Effector memory CD8-positive, alpha-beta T cell (primary cell): ENCODE measurements at places on chromosomes 6 and 20.

DNA sequence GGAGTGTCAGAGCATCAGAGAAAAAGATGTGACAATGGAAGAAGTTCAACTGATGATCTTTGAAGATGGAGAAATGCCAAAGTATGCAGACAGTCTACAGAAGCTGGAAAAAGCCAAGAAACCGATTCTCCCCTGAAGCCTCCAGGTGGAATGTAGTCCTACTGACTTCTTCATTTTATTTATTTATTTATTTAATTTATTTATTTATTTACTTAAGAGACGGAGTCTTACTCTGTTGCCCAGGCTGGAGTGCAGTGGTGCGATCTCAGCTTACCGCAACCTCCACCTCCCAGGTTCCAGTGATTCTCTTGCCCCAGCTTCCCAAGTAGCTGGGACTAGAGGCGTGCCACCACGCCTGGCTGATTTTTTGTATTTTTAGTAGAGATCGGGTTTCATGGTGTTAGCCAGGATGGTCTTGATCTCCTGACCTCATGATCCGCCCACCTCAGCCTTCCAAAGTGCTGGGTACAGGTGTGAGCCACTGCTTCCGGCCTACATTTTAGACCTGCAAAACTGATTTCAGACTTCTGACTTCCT lies 2.2 kb upstream of the RPF2 start:
- DNase-seq = no peak

DNA sequence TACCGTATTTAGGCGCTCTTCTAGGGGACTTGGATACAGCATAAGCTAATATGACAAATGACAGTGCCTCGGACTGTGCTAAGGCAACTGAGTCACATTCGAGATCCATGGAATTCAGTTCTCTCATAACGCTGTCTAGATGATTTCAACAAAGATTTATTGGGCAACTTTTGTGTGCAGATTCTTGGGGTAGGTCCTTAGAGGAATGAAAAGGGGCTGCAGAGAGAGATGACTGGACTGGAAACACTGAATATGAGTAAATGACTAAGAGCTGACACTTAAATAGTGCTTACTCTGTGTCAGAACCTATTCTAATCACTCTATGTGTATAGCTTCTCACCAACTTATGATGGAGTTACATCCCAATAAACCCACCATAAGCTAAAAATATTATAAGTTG lies 36.4 kb upstream of the MARCKS start:
- DNase-seq = no peak

- no peak for DNase-seq
Measured at GRCh38 chr20:62537649-62538292, 62.0 kb upstream of the GATA5 start.

- DNase-seq = no peak
Measured at GRCh38 chr20:61798632-61799031, 267.0 kb downstream of the TAF4 start.

DNA sequence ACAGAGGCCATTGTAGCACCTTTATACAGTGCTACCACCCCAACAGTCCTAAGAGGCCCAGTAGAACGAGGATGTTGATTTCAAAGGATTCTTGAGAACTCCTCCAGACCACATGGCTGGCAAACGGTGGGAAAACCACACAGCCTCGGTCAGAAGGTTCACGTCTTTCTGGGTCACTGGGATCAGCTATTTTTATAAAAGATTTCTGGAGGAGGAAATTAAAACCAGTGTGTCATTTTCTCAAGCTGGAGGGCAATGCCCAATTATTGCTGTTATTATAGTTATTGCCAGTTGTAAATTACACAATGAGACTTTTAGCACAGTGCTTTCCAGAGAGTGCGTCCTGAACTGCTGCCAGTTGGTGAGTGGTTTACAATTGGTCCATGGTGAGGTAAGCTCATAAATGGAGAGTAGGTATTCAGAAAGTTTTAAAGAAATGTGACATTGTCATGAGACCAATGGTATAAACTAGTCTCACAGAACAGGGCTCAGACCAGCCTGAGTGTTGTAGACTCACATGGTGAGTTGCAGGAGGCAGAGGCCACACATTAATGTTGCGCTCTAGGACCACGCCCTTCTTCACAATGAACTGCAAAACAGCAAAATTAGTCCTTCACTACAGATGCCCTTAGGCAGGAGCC lies 8.4 kb upstream of the PPP1R14C start:
- DNase-seq = no peak

- no peak for DNase-seq
Measured at GRCh38 chr6:132198040-132198439, 203.2 kb downstream of the MOXD1 start.

GRCh38 chr6:71446057-71446456 lies 157.4 kb downstream of the OGFRL1 start:
- no peak for DNase-seq

GRCh38 chr6:21791581-21791980 lies 198.0 kb downstream of the SOX4 start:
- DNase-seq = no peak

DNA sequence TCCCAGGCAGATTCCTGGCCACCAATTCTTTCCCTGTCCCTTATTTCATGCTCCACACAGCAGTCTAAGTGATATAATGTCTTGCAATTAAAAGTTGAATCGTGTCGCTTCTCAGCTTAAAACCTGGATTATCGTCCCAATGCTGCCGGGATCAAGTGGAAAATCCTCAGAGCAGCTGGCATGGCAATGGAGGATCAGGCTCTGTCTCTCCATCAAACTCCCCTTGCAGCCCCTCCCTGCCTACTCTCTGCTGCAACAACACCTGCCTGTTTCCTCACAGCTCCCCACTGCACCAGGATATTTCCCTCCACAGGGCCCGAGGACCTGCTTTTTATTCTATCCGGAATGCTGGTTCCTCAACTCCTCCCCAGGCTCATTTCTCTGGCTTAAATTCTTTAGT lies 277.1 kb downstream of the SYNE1 start:
- no peak for DNase-seq

- DNase-seq = no peak
Measured at GRCh38 chr6:56311533-56312448, 64.4 kb upstream of the COL21A1 start.

GRCh38 chr20:37341632-37342031 lies 4.3 kb upstream of the SRC start:
- no peak for DNase-seq

DNA sequence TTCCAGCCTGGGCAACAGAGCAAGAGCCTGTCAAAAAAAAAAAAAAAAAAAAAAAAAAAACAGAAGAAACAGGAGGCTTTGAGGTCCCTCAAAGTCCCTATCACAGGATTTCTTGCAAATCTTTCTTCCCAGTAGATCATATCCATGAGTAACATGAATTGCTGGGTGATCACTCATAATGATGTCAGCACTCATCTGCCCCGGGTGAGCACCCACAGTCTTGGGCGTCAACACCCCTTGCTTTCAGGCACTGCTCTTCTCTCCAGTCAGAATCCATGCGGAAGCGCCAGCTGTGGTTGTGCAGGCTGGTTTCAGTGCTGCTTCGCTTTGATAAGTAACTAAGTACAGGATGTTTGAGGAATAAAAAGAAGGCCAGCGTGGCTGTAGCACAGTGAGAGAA lies 40.2 kb upstream of the INSM1 start:
- no peak for DNase-seq

DNA sequence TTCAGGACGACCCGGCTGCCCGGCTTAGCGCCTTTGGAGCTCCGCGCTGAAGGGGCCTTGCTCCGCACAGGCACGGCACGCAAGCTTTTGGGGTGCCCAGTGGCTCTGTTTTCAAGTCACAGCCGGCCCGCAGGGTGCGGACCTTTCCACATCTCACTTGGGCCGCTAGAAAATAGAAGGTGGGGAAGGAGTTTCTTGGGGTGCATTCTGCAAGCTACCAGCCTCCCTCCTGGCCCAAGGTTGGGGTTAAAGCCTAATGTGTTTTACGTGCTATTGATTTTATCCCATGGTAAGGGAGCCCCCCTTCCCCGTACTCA lies 561 bp downstream of the KAT14 start:
- DNase-seq = no peak

- no peak for DNase-seq
Measured at GRCh38 chr6:169660751-169661390, 41.0 kb downstream of the WDR27 start.

DNA sequence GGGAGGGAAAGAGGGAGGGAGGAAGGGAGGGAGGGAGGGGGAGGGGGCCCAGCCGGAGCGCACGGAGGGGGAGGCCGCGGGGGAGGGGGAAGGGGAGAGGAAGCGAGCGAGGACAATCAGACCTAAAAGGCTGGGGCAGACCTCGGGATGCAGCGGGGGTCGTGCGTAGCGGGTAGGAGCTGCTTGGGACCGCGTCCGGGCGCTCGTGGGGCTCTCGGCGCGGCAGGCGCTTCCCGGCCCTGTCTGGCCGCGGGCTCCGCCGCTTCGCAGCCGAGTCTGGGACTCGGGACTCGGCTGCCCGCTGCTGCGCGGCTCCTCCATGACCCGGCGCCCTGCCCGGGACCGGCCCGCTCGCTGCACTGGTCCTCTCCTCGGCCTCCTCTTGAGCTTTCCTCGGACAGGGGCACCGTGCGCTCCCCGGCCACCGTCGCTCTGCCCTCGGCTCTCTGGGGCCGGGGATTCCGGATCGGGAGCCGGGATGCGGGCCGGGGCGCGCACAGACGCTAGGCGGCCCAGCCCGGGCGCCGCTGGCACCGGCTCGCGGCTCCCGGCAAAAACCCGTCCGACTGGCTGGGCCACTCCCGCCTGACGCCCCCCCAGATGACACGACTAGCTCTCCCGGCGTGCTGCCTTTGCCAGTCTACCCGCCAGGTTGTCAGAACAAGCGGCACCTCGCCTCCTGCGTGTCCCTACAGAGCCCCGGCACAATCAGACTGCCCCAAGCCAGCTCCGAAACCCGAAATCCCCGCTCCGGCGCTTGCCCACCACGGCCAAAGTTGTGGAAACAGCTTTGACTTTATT lies 2.2 kb downstream of the TFAP2A start:
- DNase-seq = no peak

- no peak for DNase-seq
Measured at GRCh38 chr6:160379466-160379865, 31.3 kb downstream of the SLC22A3 start.

- DNase-seq = no peak
Measured at GRCh38 chr20:8587251-8587650, 455.2 kb downstream of the PLCB1 start.

- DNase-seq = no peak
Measured at GRCh38 chr6:88376197-88376596, 210.1 kb upstream of the CNR1 start.

- no peak for DNase-seq
Measured at GRCh38 chr6:159877256-159877808, 13.5 kb upstream of the MAS1 start.

DNA sequence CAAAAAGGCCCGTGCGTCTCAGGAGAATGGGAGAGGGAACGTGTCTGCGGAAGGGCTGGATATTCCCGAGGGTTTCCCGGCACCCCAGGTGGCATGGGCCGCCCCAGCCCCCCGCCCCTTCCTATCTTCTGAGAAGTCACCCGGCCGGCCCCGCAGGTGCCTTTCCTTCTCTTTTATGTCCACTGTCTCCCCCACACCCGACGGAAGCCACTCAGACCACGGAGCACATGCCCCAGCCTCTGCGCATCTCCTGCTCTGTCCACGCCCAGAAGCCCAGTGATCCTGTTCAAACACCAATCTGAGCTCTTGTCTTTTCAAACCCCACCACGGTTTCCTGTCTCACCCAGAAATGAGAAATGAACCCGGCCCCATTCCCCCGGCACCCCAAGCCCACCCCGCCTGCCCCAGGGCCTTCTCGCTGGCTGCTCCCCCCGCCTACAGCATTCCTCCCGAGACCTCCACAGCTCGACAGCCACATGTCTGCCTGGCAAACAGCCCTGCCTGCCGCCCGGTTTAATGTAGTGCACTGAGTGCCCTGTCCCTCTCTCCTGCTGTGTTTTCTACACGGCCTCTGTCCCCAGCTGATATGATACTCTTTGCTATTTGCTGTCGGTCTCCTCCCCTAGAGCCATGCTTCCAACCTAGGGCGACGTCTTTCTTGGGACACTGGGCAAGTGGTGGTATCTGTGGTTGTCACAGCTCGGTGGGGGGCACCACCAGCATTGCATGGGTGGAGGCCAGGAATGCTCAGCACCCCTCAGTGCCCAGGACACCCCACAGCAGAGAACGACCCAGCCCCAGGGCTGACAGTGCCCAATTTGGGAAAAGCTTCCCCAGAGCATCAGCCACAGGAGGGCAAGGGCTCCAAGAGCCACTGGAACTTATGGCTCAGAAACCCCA lies 182.7 kb downstream of the TAF4 start:
- DNase-seq = no peak

- peak; percentile 28 for DNase-seq
Measured at GRCh38 chr6:431986-432385, 40.4 kb downstream of the IRF4 start.

GRCh38 chr6:40427196-40427595 lies 160.0 kb downstream of the LRFN2 start:
- no peak for DNase-seq

- no peak for DNase-seq
Measured at GRCh38 chr6:55980627-55981211, 105.3 kb upstream of the BMP5 start.

GRCh38 chr6:156121973-156122372 lies 655.2 kb upstream of the ARID1B start:
- no peak for DNase-seq

DNA sequence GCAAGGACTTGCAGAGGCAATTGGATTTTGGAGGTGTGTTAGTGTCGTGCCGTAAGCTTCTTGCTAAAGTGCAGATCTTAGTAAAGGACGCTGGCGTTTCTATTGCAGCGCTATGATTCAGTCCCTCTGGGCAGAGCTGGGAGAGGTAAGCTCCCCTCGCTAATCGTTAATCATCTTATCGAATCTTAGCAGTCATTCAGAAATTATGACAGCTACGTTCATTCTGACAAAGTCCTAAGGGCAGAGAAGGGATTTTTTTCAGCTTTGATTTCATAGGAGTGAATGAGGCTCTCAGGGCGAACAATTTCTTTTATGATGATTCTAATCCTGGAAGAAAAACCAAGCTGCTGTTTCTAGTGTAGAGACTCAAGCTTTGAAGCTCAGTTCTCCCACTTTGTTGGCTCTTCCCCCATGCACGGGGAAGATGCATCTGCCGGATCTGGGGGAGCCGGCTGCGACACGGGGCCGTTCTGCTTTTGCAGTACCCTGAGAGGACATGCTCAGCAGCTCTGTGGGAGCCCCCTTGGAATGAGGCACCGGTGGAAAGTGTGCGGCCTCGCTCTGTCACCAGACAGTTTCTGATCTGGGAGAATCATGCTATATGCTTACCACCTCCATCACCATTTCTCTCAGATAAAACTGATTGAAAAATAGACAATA lies 79.1 kb upstream of the SLC22A23 start:
- no peak for DNase-seq

DNA sequence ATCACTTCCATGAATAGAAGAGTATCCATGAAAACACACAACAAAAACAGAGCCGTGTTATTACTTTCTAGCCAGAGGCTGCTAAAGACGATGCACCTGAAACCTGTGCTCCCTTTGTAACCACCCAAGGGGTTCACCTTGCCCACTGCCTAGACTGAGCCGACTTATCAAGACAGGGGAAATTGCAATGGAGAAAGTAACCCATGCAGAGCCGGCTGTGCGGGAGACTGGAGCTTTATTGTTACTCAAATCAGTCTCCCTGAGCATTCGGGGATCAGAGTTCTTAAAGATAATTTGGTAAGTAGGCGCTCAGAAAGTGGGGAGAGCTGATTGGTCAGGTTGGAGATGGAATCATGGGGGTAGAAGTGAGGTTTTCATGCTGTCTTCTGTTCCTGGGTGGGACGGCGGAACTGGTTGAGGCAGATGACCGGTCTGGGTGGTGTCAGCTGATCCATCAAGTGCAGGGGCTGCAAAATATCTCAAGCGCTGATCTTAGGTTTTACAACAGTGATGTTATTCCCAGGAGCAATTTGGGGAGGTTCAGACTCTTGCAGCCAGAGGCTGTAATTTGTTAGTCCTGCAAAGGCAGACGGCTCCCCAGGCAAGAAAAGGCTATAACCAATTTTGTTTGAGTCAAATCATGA lies 366.6 kb downstream of the PREX1 start:
- no peak for DNase-seq
